Neural crest cell (in vitro differentiated cells): ENCODE measurements at places on chromosomes 5 and 9. TPM values are rescaled to one million over a fixed set of nuclear protein-coding genes. Genes with fewer than 3 reads are reported as not detected.

DNA sequence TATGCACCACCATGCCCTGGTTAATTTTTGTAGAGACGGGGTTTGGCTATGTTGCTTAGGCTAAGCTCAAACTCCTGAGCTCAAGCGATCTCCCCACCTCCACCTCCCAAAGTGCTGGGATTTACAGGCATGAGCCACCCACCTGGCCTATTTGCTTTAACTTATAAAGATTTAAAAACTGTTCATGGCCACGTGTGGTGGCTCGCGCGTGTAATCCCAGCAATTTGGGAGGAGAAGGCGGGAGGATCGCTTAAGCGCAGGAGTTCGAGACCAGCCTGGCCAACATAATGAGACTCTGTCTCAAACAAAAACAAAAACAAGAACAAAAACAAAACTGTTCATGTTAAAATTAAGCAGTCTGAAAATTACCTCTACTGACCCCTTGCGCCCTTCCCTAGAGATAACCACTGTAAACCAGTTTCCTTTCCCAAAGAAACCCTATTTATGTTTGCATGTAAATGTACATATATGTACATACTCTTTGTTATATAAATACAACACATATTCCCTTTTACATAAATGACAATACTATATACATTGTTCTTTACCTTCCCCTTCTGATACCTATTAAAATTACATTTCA lies 1.5 kb downstream of the AK6 start:
- no peak overlapping the region for H3K27ac ChIP-seq
- no peak for DNase-seq
- H3K4me1 ChIP-seq = peaks cover 36% of the 10 kb centered on the region

- DNase-seq = no peak
- peaks cover 2% of the 10 kb centered on the region for H3K36me3 ChIP-seq
- no peaks in the 10 kb centered on the region for H3K27me3 ChIP-seq
- H3K27ac ChIP-seq = peak overlapping the region; percentile 85
Observed at GRCh38 chr9:5843794-5844471, 11.0 kb upstream of the ERMP1 start.

GRCh38 chr5:65141493-65141892 lies 340.2 kb downstream of the ADAMTS6 start:
- H3K27ac ChIP-seq = no peak overlapping the region
- no peaks in the 10 kb centered on the region for H3K36me3 ChIP-seq
- no peak for DNase-seq
- no peaks in the 10 kb centered on the region for H3K4me1 ChIP-seq
- no peaks in the 10 kb centered on the region for H3K27me3 ChIP-seq

DNA sequence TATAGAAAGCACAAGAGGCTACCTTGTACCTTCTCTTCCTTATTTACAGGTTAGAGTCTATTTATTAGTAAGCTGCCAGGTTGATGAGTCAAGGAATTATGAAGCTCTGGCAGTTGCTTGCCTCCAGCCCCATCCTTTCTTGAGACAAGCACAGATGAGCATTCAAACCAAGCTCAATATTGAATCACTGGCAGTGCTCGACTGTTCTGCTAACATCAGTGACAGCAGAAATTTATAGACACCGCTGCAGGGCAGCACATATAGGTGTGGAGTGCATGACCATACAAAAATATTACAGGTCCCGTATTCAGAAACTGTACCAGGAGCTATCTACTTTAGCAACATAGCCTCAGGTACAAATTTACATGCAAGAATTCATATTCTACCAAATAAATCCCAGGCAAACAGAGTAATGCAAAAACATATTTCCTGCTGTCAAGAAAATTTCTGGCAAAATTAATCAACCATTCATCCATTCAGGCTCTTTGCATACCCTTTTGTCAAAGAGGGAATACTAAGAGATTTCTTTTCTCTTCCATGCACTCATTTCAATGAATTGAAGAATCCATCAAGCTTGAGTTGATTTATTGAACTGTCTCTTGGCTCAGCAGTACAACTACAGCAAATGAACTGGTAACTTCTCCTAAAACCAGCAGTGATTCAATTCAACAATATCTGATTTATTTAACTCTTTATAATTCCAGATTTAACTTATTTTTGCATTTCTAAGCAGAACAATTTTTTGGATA lies 26.9 kb upstream of the PCA3 start:
- no peak overlapping the region for H3K27ac ChIP-seq
- H3K4me1 ChIP-seq = no peaks in the 10 kb centered on the region
- H3K36me3 ChIP-seq = no peaks in the 10 kb centered on the region
- no peaks in the 10 kb centered on the region for H3K27me3 ChIP-seq

The AGXT2 gene
- not detected in 2 replicates for total RNA-seq

DNA sequence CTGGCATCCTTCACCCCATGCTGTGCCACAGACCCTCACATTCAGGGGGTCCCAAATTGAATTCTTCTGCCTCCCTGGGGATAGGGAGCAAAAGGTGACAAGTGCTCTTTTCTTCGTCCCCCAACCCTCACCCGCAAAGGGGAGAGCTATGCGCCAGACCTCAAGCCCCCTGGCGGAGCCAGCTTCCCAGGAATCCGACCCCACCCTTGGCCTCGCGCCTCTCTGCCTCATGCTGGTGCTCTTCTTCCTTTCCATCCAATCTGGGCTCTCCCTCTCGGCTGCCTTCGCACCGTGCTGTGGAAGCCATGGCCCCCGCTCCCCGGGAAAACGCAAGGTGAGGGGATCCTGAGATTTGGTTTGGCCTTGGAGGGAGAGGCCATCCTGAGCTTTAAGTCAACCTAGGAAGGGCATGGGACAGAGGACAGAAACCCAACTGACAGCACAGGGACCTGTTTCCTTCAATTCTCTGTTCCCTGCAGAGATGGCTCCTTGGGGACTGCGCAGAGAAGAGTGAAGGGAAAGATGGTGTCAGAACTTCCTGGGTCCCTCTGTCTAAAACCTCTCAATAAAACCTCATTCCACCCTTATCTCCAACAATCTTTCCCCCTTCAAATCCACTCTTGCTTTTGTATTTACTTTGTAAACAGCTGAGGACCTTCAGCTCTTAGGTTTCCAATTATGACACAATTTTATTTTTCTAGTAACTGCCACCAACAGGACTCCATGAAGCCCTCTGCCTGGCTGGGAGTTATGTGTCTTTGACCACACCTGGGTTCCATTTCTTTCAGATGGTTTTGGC lies 36.3 kb upstream of the CRB2 start:
- no peaks in the 10 kb centered on the region for H3K36me3 ChIP-seq
- peaks cover 14% of the 10 kb centered on the region for H3K4me1 ChIP-seq
- H3K4me3 ChIP-seq = no peak overlapping the region
- H3K27ac ChIP-seq = no peak overlapping the region

GRCh38 chr9:117691367-117691766 lies 12.8 kb upstream of the TLR4 start:
- H3K36me3 ChIP-seq = no peaks in the 10 kb centered on the region
- H3K4me1 ChIP-seq = no peaks in the 10 kb centered on the region
- H3K4me3 ChIP-seq = no peak overlapping the region
- no peaks in the 10 kb centered on the region for H3K27me3 ChIP-seq

DNA sequence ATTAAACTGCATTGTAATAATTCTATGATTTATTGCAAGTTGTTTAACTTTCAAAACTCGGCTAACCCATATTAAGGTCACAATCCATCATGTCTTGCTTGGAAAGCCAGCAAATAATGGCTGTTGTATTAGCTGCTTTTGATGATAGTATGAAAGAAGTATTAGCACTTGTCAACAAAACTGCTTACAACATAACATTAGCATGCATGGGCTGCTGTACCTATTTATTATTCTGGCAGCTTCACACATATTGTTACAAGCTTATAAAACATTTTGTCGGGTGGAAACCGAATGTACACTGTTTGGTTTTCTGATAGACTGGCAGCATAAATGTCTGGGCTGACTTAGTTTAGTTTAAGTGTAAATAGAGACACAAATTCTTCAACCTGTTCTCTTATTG lies 378.3 kb downstream of the KIAA0825 start:
- peaks cover 8% of the 10 kb centered on the region for H3K36me3 ChIP-seq
- peaks cover 17% of the 10 kb centered on the region for H3K4me1 ChIP-seq
- no peak for DNase-seq
- H3K27me3 ChIP-seq = no peaks in the 10 kb centered on the region
- H3K4me3 ChIP-seq = no peak overlapping the region

DNA sequence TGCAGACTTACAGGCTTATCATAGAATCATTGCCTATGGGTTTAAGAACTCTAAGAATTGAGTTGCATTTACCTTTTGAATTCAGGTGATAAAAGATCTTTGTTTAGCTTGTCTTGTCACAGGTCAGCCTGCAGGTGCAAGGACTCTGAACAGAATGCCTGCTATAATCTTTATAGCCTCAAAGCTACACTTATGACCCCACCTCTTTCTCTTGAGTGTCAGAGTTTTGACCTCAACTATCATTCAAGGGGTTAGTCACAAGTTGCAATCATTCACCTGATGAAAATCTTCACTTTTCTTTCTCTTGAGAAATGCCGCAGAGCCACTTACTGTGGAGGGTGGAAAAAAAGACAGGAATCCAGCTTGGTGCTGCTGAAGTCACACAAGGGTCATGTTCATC lies 49.5 kb downstream of the ERCC6L2 start:
- no peak overlapping the region for H3K4me3 ChIP-seq
- H3K4me1 ChIP-seq = peaks cover 11% of the 10 kb centered on the region
- H3K27me3 ChIP-seq = no peaks in the 10 kb centered on the region
- peaks cover 28% of the 10 kb centered on the region for H3K36me3 ChIP-seq

GRCh38 chr9:76257311-76257710 lies 136.9 kb downstream of the RFK start:
- no peak for DNase-seq
- H3K36me3 ChIP-seq = no peaks in the 10 kb centered on the region
- no peaks in the 10 kb centered on the region for H3K4me1 ChIP-seq
- H3K27me3 ChIP-seq = no peaks in the 10 kb centered on the region

The FOXE1 gene
- total RNA-seq = 0.09 TPM in 1 of 2 replicates, not detected in the other

The SV2C gene
- 0.33 and 0.66 TPM in 2 replicates for total RNA-seq

GRCh38 chr9:131934673-131935072 lies 145.0 kb downstream of the MED27 start:
- no peaks in the 10 kb centered on the region for H3K4me1 ChIP-seq
- DNase-seq = no peak
- H3K27ac ChIP-seq = no peak overlapping the region
- peaks cover 29% of the 10 kb centered on the region for H3K36me3 ChIP-seq
- H3K4me3 ChIP-seq = no peak overlapping the region
- no peaks in the 10 kb centered on the region for H3K27me3 ChIP-seq

DNA sequence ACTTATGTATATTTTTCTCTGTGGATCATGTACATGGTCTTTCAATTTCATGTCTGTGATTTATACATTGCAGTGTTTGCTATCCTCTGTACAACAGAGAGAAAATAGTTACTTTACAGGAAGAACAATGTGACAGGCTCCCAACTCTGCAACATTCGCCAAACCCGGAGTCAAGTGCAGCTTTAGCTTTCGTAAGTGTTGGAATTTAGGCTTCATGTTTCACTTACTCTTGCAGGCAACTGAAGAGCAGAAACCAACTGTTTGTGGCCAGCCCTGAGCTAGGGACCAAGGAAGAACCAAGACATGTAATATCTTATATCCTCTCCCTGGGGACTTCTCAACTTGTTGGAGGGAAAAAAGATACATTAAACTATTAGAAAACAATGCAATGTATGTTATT lies 147.9 kb downstream of the C5orf15 start:
- no peak for DNase-seq
- no peak overlapping the region for H3K27ac ChIP-seq
- peaks cover 17% of the 10 kb centered on the region for H3K27me3 ChIP-seq
- H3K36me3 ChIP-seq = no peaks in the 10 kb centered on the region
- peaks cover 11% of the 10 kb centered on the region for H3K4me1 ChIP-seq
- no peak overlapping the region for H3K4me3 ChIP-seq

DNA sequence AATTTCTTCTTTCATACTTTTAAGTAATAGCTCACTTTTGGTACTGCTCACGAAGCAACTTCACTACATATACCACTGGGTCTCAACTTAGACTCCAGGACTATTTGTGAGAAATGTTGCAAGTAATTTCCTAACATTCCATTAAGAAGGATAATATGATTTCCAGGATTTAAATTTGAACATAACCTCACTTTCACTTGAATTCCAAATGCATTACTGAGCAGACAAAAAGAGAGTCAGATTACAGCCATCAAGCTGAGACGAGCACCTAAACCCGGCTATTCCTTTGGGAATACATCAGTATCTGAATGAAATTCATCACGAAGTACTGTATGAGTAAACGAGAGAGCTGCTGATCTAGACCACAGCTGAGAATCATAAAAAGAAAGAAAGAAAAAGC lies 47.3 kb downstream of the LIFR start:
- no peaks in the 10 kb centered on the region for H3K4me1 ChIP-seq
- no peak for DNase-seq
- H3K36me3 ChIP-seq = peaks cover 3% of the 10 kb centered on the region
- H3K27ac ChIP-seq = no peak overlapping the region

DNA sequence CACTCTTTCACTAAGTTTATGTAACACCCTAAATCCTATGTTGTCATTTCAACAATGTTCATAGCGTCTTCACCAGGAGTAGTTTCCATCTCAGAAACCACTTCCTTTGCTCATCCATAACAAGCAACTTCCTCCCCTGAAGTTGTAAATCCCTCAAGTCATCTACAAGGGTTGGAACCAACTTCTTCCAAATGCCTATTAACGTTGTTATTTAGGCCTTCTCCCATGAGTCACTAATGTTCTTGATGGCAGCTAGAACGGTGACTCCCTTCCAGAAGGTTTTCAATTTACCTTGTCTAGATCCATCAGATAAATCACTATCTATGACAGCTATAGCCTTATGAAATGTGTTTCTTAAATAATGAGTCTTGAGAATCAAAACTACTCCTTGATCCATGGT lies 73.3 kb upstream of the TARS1 start:
- H3K36me3 ChIP-seq = peaks cover 3% of the 10 kb centered on the region
- no peak for DNase-seq
- no peak overlapping the region for H3K27ac ChIP-seq
- H3K4me3 ChIP-seq = no peak overlapping the region
- H3K4me1 ChIP-seq = peaks cover 33% of the 10 kb centered on the region
- H3K27me3 ChIP-seq = no peaks in the 10 kb centered on the region

The AMBP gene
- 0.40 TPM in 1 of 2 replicates, not detected in the other for total RNA-seq

- H3K36me3 ChIP-seq = no peaks in the 10 kb centered on the region
- no peak overlapping the region for H3K27ac ChIP-seq
- no peak for DNase-seq
- H3K27me3 ChIP-seq = no peaks in the 10 kb centered on the region
- no peak overlapping the region for H3K4me3 ChIP-seq
Observed at GRCh38 chr5:59744531-59744992, 149.0 kb downstream of the PDE4D start.

DNA sequence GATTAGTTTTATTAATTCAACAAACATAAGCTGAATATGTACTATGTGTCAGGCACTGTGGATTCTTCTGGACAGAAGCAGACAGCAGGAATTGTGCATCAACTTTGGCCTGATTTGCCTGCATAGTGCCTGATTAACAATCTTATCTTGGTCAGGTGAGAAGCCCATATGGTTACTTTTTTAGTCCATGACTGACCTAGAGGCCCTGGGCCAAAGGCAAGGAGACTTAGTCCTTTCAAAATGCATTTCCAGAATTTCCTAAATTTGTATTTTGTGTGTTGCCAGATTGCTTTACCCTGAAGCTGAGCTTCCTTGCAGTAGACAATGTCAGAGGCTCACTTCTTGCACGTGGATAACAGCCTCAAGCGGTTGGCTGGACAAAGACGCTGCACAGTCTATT lies 286.7 kb downstream of the SPOCK1 start:
- peaks cover 12% of the 10 kb centered on the region for H3K4me1 ChIP-seq
- H3K27me3 ChIP-seq = peaks cover 59% of the 10 kb centered on the region
- H3K4me3 ChIP-seq = no peak overlapping the region
- no peak for DNase-seq
- H3K36me3 ChIP-seq = no peaks in the 10 kb centered on the region
- H3K27ac ChIP-seq = no peak overlapping the region

GRCh38 chr5:156883316-156883875 lies 33.3 kb downstream of the PPP1R2B start:
- H3K4me1 ChIP-seq = no peaks in the 10 kb centered on the region
- no peak overlapping the region for H3K4me3 ChIP-seq
- peaks cover 18% of the 10 kb centered on the region for H3K27me3 ChIP-seq
- H3K36me3 ChIP-seq = no peaks in the 10 kb centered on the region
- DNase-seq = no peak
- no peak overlapping the region for H3K27ac ChIP-seq
